Stimulated activated CD8-positive, alpha-beta memory T cell treated with anti-CD3 and anti-CD28 coated beads, Interleukin-4, amount 100 ng/mL, for 1 hour (primary cell): ENCODE measurements at places on chromosomes 6 and 20.

- no peak for DNase-seq
Observed at GRCh38 chr6:107729098-107729497, 95.0 kb downstream of the SCML4 start.

- DNase-seq = no peak
Observed at GRCh38 chr6:14929291-14929690, 316.6 kb upstream of the JARID2 start.

DNA sequence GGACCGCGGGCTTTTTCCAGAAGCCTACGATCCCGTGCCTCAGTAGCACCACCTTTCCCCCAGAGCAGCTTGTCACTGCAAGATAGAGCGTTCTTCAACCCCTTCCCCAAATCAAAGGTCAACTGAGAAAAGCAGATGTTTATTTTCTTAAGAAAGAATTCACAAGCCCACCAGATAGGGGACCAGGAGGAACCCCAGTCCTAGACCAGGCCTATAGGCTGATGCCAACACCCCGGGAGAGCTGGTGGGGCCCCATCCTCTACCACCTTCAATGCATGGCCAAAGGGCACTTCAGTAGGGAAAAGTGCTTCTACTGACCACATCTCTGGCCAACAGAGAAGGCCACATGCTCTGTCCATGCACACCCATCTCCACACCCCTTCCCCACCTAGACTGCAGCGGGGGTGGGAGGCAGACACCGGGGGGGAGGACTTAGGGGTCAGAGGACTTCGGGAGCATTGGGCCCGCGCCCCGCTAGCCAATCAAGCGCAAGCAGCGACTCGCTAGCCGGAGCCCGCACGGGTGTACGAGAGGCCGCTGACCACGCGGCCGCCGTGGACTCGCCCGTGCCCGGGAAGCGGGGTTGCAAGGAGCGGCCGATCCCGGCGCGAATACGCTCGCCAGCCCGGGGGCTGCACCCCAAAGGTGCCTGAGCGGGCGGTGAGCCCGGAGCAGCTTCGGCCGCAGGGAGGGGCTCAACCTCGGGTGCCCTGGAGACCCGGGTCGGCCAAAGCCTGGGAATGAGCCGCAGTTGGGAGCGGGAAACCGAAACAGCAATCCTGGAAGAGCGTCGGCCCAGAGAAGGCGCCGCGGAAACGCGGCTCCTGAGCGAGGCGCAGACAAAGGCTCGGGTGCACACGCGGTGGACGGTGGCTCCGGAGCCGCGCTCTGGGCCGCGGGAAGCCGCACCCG, 2.8 kb downstream of the PDE10A start:
- DNase-seq = no peak

DNA sequence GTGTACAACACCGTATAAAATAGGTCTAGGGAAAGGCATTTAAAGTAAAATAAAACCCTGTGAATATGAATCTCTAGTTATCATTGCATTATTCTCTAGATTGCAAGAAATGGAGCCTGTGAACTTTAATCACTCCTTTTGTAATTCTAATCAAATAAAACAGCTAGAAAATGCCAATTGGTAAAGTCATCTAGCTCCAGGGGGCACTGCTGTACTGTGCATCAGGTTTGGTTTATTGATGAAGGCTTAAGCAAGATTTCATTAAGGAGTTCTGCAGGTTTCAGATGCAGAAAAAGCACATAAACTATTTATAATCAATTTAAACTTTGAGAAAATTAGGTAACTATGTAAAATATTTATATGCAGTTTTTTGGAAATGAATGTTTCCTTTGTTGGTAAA, 645.0 kb downstream of the PHF3 start:
- DNase-seq = no peak

GRCh38 chr6:134603561-134603960, 285.6 kb upstream of the SGK1 start:
- no peak for DNase-seq

DNA sequence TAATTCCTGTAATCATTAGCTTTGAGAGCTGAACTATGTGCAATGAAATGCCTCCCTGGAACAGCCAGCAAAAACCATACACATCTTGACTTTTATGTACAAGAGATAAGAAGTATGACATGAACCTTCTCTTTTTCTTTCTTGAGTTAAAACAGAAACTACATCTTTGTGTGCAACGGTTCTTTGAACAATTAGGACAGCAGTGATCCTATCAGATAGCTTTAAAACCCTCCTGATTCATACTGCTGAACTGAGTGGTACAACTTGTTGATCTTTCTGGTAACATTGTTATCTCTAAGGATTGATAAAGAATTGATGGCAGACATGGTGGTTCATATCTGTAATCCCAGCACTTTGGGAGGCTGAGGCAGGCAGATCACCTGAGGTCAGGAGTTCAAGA, 43.4 kb downstream of the TRAF3IP2 start:
- DNase-seq = no peak

DNA sequence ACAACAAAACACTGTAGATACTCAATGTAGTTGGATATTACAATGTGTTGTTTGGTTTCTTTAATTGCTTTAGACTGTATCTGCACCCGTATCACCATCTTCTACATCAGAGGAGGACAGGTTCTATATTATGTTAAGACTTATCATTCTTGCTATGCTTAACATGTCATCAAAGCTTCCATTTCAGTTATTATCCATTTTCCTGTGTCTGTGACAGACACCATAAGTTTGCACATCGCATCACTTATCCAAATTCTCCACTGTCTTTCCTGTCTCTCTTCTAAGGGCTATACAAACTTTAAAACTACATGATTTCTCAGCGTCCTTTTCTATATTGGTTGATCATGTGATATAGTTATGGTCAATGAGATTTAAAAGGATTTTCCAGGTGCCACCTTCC, 719.0 kb downstream of the TBC1D32 start:
- DNase-seq = no peak

GRCh38 chr6:137121401-137121997, 51.9 kb downstream of the IL22RA2 start:
- DNase-seq = no peak

DNA sequence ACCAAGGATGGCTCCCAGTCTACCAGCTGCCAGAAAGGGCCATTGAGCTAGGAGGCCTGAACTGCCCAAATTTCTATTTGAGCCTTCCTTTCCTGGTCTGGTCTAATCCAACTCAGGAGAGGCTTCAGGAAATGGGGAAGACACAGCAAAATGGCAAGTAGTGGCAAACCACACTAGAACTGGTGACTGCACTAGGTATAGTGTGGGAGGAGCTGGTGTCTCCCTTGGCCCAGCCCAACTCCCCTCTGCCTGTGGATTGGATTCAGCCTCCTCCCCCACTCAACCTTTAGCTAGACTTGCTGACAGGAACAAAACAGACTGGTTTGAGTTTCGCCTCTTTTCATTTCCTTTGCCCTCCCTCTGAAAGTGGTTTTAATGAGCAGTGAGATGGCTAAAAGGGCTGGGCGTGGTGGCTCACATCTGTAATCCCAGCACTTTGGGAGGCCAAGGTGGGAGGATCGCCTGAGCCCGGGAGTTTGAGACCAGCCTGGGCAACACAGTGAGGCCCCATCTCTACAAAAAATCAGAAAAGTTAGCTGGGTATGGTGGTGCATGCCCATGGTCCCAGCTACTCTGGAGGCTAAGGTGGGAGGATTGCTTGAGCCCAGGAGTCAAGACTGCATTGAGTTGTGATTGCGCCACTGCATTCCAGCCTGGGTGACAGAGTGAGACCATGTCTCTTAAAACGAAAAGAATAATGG, 17.5 kb downstream of the MRPS18A start:
- no peak for DNase-seq

DNA sequence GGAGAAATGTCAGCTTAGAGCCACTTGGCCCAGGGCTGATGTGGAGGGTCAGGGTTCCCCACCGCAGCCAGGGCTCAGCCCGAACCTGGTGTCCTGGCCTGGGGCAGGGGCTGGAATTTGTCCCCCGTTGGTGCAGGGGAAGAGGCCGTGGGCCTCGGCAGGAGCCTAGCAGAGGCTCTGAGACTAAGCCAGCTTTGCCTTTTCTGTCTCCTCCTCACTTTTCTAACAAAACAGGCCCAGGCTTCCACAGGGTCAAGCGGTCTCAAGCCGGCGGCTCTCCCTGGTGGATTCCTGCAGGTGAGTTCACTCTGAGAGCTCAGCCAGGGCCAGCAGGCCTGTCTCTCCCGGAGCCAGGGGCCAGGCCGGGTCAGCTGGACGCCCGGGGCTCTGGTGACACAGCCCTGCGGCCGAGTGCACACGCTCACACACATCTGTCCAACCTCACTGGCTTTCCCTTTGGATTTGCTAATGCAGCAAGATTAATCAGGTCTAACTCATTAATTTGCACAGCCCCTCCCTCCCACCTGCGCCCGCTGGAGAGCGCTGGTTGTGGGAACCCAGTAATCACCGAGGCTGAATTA, 2.9 kb upstream of the CHRNA4 start:
- DNase-seq = no peak

- DNase-seq = no peak
Observed at GRCh38 chr6:147595961-147596360, 87.5 kb downstream of the SAMD5 start.

GRCh38 chr6:92688342-92688741, 731.0 kb downstream of the EPHA7 start:
- no peak for DNase-seq

DNA sequence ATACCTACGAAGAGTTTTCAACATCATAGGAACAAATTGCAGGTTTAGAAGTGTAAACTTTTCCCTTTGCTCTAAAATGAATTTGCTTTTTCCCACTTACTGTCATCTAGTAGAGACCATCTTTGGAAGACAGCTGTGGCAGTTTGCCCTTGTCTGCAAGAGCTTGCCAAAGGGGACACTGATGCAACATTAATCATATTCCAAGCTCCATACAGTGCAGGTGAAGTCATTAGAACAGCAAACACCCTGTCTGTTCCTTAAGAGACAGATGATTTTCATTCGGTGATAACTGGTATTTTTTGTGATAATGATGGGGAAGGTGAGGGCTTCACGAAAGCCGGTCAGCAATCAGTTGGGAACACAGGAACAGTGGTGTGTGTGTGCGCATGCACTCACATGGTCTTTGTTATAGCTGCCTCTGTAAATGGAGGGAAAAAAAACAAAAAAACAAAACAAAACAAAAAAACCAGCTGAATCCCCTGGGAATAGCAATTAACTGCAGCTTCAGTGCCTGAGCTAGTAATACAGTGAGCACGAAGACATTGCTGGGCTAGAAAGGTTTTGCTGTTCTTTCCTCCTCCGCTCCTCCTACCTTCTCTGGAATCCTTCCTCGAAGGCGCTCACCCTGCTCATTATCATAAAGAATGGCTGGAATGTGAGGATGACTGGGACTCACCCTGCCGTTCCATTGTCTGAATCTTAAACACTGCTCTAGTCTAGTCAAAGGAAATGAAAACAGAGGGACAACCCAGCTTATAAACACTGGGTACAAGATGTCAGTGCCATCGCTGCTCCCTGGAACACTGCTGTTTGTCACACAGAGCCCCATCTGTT, 35.2 kb upstream of the KIF13A start:
- DNase-seq = no peak

DNA sequence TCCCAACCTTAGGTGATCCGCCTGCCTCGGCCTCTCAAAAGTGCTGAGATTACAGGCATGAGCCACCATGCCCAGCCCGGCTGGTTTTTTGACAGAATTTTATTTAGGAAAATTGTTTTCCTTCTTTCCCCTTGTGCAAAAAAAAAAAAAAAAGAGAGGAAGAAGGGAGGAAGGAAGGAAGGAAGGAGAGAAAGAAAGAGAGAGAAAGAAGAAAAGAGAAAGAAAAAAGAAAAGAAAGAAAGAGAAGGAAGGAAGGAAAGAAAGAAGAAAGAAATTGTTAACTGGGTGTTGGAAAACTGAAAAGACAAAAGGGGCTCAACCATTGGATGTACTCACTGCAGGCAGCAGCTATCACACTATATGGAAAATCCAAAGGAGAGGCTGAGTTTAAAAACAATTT, 1.4 kb upstream of the RNF8 start:
- DNase-seq = no peak

GRCh38 chr6:157020881-157021343, 243.7 kb downstream of the ARID1B start:
- peak; percentile 18 for DNase-seq

GRCh38 chr6:46491201-46491627, at the start of gene RCAN2:
RCAN2 (minus strand) TSS chr6:46491449.
- DNase-seq = no peak

DNA sequence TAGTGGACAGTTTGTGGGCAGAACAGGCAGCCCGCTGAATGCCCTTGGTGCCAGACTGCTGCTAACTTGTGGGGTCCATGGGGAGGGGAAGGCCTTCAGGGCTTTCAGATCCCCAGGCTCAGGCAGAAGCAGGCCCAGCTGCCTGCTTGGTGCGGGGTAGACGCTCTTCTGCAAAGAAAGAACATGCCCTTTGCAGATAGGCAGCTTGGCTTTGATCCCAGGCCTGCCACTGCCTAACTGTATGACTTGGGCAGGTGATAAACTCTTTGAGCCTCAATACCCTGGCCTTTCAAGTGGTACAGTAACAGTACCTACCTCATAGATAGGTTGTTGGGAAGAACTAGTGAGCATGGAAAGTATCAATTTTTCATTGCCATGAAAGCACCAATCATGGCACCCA, 28.4 kb downstream of the CHMP4B start:
- DNase-seq = no peak

GRCh38 chr20:59314997-59315396, 14.6 kb downstream of the EDN3 start:
- DNase-seq = no peak

GRCh38 chr6:72856801-72857200, 234.9 kb downstream of the KCNQ5 start:
- DNase-seq = no peak

GRCh38 chr6:53018446-53018845, 23.4 kb upstream of the GSTA4 start:
- no peak for DNase-seq

DNA sequence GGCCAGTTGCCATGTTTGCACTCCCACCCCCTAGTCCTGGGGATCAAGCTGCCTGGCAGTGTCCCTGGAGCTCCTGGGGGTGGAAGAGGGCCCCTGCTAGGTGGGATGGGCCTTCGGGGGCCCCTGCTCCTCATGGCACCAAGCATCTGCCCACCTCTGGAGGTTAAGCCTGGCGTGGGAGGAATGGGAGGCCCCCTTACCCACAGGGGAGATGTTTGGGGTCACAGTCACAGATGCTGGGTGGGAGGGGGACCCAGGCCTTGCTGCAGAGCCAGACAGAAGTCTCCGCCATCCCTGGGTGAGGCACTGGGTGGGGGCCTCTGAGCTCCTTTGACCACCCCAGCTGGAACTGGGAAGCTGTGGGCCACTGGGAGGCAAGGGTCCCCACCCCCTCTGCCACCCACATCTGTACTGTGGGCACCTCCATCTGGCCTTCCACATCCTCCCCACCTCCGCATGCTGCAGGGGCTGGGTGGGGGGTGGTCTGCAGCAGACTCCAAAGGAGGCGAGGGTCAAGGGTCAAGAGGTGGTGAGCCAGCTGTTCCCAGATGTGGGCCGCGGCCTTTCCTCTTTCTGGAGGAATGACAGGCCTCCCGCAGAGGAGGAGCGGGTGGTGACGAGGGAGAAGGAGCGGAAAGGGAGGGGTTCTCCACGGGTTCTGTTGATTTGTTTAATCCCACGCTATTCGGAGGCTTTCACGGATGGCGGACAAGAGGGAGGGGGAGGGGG, 41.5 kb downstream of the YTHDF1 start:
- no peak for DNase-seq

DNA sequence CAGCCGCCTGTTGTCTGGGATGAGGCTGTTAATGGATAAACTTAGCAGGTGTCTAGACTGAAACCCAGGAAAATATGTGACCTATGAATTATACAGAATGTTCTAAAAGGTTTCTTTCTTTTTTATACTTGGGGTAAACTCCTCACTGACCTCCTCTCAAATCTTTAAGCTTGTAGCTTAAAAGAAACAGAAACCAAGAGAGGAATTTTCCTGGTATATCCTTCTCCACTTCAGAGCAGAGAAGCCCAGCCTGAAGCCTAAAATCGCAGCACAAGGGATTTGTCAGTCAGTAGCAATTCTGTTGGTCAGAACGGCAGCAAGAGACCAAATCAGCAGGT, 99.4 kb upstream of the RIPOR2 start:
- no peak for DNase-seq
